Epithelial cell of prostate (primary cell): ENCODE measurements at places on chromosomes 3 and 15.

DNA sequence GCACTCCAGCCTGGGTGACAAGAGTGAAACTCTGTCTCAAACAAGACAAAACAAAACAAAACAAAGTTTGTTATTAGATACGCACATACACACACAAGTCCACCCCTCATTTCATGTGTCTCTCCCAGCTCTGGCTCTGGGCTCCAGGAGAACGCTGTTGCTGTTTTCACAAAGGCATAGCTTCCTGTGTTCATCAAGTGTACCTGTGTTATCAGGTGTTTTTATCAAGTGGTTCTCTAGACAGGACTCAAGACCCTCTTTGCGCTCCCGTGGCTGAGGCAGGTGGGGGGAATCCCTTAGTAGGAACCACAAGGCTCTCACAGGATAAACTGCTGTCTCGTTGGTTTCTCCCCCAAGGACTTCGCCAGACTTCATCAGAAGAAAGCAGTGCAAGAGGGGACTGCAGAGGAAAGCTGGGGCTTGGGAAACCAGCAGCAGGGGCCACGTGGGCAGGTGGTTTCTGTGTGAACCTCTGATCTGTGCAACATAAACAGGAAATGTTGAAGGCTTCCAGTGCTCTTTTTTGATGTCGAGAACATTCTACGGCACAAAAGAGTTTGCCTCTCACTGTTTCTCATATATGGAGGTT, 6.9 kb upstream of the PPP1R2 start:
- no peak for DNase-seq

- DNase-seq = no peak
Observed at GRCh38 chr3:131388490-131388799, 6.9 kb downstream of the NUDT16 start.

GRCh38 chr15:51809457-51809856, 20.0 kb upstream of the TMOD3 start:
- DNase-seq = no peak

DNA sequence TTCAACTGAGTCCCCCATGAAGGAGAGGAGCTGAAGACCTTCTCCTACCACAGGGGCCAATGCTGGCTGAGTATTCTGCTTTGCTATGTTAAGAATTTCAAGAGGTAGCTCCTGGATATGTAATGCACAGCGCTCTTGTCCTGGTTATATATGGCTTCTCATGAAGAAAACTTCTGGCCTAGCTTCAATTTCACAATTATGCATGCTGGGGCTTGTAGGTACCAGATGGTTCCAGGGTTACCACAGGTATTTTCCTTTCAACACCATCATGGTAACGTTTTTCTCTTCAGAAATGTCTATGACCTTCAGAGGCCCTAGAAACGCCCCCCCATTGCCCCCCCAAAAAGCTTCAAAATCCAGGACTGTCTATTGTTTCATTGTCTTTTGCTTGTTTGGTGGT, 311.7 kb upstream of the ICE2 start:
- DNase-seq = peak; percentile 6

- DNase-seq = peak; percentile 51
Observed at GRCh38 chr3:108486941-108487340, 23.5 kb downstream of the MYH15 start.

DNA sequence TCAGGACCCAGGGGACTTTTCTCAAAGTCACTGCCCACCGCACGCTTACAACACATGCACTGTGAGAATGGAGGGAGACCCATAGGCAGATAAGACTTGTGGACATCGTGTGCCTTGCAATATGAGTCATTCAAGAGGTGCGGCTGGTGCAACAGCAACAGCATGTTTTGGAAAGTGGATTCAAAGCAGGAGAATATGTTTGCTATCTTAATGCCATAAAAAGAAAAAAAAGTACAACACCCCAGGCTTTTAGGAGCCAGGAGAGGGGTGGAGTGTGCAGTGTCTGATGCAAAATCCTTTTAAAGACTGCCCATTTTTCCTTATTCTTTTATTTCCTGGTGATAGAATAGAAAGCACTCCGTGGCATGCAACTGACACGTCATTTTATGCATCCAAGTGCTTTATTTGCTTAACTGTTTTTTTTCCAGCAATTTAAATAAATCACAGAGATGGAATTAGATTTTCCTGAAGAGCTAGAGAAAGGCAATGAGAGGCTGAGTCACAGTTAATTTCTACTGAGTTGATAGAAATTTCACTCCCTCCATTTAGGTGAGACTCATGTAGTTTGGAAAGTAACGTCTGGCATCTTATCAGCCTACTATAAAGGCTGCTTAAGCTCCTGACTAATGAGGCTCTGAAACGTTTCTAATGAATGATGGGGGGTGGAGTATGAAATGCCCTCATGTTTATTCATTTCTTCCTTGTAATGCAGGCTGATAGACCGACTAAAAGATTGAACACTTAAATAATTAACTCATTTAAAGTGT, 96.4 kb downstream of the NSUN3 start:
- DNase-seq = peak; percentile 41

GRCh38 chr3:102933377-102933776, 498.6 kb downstream of the ZPLD1 start:
- DNase-seq = no peak

DNA sequence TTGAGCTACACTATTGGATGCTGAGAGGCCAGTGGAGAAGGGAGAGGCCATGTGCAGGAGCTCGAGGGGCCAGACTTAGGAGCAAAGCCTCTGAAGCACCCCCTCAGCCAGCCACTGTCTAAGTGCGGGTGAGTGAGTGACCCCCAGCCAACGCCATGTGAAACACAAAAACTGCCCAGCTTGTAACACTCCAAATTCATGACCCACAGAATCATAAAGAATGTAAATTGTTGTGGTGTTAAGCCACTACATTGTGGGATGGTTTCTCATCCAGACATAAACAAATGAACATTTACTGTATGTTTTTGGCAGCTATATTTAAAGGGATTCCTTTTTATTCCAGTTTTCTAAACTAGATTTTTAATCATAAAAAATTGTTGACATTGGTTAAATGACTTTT, 27.2 kb upstream of the TMEM158 start:
- DNase-seq = no peak

DNA sequence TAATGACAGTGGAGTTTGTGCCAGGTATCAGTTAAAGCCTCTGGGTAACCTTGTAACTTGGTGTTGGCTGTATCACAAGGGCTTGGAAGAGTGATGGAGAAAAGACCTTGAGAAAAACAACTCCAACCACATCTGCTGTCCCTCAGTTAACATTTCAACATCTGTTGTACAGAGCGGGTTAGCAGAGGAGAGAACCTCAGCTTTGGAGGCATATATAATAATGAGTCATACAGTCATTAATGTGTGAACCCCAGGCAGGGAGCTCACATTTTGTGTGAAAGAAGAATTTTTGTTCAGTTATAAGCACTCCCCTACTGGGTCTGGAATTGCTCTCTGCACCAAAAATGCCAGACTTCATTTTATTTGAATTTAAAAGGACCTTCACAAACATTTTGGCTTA, 439.5 kb downstream of the PDCD6IP start:
- no peak for DNase-seq

DNA sequence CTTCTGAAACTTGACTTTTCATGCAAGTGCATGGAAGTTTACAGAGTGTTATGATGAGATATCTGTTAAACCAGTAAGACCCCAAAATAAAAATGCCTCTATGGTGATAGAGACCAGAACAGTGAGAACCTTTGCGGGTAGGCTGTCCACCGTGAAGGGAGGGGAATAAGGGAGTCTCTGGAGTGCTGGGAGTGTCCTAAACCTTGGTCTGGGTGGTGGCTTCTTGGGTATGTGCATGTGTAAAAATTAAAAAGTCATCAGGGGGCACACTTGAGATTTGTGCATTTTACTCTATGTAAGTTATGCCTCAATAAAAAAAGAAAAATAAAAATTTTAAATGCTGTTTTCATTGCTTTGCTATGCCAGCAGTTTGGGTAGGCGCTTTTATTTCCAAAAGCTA, 38.2 kb upstream of the BNC1 start:
- DNase-seq = no peak

DNA sequence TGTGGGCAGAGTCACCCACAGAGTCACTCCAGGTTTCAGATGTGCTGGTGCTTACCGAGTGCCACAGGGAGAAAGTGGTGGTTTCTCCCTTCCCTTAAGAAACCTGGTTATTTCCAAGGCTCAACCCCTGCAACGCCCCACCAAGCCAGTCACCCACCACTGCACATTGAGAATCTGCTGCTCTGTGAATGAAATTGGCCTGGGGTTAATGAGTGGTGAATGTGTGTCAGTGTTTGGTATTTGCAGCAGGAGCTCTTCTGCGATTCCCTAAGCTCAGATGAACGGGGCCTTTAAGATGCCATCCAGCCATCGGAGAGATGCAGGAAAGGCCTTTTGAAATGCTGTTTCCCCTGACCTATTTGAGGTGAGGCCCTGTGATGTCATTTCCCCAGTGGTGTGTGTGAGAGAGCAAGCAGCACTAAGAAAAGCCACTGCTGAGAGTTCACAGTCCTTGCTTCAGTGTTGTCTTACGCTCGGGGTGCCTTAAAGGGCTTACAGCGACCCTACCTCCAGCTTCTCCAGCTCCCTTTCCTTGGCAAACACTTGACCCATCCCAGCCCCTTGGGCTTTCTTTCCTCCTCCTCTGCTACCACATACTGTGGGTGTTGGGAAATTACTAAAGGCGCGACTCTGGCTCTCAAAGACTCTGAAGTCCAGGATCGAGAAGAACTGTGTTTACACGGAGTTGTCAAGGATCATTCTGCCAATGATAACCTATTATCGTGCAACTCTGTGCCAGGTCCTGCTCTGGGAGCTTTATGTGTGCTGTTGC, 68.9 kb downstream of the SMAD3 start:
- DNase-seq = no peak

DNA sequence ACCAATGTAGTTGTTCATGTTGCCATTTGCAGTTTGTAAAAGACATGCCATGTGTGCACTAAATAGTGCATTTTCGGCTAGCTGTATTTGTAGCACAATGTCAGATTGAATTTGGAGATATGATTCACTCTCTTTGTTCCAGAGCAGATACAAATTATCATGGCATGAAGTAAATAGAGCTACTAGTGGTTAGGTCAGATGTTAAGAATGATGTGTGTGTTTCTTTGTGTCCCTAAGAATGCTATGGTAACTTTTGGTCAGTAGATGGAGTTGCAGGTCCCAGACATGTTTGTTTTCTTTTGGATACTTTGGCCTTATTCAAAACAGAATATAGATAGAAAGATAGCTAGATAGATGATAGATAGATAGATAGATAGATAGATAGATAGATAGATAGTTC, 595.8 kb downstream of the NLGN1 start:
- peak; percentile 1 for DNase-seq

- peak; percentile 5 for DNase-seq
Observed at GRCh38 chr3:158313338-158313927, 203.5 kb downstream of the RSRC1 start.

DNA sequence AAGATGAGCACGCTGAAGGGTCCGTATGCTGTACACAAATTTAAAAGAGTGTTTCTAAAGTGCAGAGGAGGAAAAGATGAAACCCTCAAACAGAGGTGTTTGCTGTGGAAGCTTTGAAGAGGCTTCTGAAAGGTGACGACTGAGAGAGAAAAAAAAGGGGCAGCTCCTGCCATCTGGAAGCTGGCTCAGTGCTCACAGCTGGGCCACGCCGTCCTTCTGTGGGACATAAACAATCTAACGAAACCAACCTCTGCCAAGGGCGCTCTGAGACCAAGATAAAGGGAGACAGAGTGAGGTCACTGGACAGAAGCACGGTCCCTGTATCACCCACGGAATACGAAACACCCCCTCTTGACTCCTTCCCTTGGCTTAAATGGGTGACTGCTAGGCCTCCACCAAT, 96.3 kb upstream of the SLC6A6 start:
- no peak for DNase-seq

GRCh38 chr15:63598473-63599400, 1.6 kb downstream of the FBXL22 start:
- DNase-seq = no peak

- DNase-seq = no peak
Observed at GRCh38 chr3:13827699-13828098, 52.2 kb downstream of the WNT7A start.

DNA sequence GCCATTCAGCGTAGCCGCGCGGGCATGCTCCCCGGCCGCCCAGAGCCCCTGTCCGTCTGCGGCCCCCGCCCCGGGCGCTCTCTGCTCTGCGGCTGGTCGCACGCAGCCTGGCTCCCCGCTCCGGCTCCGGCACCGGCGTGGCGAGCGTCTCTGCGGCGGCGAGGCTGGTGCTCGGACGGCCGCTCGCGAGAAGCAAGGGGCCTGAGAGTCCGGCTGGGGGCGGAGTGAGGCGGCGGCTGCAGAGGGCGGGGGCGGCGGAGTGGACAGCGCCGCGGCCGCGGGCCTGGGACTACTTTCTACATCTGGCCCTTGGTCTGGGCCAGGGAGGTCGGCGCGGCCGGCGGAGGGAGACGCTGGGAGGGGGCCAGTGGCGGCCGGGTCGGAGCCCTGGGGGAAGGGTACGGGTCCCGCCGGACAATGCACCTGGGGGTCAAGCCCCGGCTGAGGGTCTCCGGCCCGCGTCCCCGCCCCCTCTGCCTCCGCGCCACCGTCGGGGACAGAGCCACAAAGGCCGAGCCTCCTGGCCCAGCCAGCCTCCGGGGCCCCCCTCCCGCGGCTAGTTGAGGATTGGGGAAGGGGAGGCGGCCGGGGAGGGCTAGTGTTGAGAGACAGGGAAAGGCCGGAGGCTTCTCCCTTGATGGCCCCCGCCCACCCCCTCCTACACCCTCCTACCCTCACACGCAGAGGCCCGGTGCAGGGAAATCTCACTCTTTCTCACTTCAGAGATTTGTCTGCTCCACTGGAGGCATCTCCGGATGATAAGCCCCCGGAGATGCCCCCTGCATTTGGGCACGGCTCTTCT, at the start of gene PRTG:
Gene PRTG (minus strand): TSS at position 226 of the 802 bp plus-strand sequence. CDS start 221 bp downstream, at position 5.
- no peak for DNase-seq

GRCh38 chr15:64426845-64427465, 33.4 kb upstream of the ZNF609 start:
- no peak for DNase-seq
